Skeletal muscle cell (primary cell): ENCODE measurements at places on chromosomes 2 and 18.

GRCh38 chr2:221818616-221819320 is 246.7 kb upstream of the EPHA4 start:
- DNase-seq, result no peak

DNA sequence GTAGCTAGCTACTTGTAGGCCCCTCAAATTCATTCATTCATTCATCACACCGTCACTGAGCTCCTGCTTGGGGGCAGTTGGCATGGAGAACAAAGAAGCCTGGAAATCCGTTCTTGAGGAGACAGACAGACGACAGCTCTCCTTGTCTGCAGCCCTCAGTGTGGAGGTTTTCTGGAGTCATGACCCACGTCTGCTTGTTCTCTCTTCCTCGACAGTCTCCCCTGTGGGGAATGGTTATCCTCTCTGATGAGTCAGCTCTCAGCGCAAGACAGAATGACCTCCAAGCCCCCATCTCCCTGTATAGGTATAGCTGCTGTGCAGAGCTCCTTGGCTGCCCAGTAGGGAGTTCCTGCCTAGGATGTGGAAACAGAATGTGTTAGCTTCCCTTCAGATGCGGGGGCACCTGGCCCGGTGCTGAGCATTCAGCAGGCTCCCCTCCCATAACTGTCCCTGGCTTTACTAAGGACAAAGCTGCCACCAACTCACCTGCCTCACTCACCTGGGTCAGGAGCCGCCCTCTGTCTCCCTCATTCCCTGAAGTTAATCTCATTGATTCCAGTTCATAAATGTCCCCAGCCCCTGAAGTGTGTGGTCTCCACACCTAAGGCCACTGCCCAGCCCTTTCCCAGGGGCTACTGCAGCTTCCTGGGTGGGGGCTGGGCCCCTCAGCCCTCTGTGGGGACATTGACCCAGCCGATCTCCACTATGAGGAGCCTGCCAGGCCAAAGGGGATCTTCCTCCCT is 124.7 kb downstream of the ACKR3 start:
- DNase-seq, result no peak

- DNase-seq, result no peak
These were observed 44.6 kb downstream of the TMEFF2 start for GRCh38 chr2:192150166-192150565.

GRCh38 chr2:66073172-66073571 is 361.8 kb upstream of the MEIS1 start:
- DNase-seq, result no peak

- DNase-seq, result no peak
These were observed 117.9 kb downstream of the ETAA1 start for GRCh38 chr2:67515056-67515455.

DNA sequence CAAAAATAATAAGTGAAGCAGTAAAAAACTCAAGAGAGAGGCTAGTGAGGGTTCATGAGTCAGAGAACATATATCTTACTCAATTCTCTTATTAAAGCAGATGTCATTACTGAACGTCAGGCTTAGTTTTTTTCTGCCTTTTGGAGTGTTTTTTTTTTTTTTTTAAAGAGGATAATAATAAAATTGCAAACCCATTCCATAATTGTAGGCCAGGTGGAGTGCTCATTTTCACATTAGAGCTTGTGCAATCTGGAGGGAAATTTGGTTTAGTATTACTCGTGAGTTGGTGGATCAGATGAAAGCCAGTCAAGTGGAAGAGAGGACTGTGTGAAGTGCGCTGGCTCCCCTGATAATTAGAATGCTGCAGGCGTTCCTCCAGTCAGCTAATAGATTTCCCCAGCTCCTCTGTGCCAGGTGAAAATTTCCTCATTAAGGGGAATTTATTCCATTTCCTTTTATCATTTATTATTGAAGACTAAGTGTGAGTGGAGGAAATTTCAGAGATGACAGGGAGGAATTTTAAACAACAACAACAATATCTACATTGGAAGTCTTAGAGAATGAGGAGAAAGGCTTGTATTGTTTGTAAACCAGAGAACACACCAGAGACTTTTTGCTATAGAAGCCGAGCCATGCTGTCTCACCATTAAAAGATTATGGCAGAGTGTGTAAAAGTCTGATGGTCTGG is 74.6 kb downstream of the CPS1 start:
- DNase-seq, result no peak

DNA sequence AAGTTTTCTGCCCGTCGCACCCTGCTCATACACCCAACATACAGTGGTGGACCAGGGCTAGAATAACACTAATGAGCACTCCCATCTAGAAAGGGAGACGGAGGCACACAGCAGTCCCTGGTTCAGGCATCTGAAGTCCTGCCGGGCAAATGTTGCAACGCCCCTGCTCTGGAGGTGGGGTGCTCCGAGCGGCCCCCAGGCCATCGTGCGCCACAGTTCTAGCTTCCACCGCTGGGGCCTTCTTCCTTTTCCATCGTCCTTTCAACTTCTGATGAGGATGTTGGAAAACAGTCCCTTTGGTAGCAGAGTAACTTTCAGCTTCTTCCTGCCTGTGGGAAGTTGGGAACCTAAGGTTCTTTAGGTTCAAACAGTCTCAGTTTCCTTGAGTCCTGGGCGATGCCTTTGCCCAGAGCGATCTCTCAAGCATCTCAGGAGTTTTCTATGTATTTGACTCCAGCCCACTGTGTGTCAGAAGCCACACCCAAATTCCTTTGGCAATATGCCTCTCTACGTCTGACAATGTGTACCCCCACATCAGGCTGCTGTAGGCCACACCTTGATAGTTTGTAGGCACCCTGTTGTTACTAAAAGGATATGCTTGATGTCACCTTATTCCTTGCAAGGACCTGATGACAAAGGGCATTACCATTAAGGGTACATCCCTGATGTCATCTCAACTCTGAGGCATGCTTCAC is 258.8 kb downstream of the GLI2 start:
- DNase-seq, result no peak
